ENCODE measurements at places on chromosomes 3 and 15.
A peak's percentile ranks its signal among the peaks of the same experiment; 100 is the strongest.

DNA sequence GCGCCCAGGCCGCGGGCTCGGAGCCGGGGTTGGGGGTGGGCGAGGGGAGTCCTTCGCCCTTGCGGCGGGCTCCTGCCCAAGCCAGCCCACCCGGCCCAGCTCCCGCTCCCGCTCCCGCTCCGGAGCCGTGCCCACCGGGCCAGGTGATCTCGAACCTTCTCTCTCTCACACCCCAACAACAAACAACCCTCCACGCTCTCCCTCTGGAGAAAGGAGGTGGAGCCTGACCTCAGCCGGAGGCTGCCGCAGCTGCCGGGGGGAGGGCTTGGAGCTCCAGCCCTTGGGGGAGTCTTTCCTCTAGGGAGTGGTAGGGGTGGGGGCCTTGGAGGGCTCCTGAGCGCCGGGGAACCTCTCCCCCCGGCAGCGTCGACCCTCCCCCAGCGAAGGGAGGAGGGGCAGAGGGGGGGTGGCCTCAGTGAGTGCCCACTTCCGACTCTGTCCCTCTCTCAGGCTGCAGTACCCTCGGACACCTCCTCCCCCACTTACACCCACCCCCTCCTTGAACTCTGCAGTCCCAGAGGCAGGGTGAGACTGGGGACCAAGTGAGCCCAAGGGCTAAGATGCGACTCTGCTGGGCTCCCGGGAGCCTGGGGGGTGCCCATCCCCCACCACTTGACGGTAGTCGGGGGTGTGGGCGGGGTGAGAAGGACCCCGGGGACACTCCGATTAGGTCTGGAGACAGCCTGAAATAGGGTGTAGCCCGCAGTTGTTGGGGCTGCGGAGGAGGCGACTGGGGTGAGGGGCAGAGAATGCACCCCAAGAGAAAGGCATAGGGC, 4.4 kb upstream of the BAHD1 start:
- no peak overlapping the region for H3K27ac ChIP-seq
- peaks cover 57% of the 10 kb centered on the region for H3K27me3 ChIP-seq
- H3K4me3 ChIP-seq, result peak overlapping the region; percentile 56

DNA sequence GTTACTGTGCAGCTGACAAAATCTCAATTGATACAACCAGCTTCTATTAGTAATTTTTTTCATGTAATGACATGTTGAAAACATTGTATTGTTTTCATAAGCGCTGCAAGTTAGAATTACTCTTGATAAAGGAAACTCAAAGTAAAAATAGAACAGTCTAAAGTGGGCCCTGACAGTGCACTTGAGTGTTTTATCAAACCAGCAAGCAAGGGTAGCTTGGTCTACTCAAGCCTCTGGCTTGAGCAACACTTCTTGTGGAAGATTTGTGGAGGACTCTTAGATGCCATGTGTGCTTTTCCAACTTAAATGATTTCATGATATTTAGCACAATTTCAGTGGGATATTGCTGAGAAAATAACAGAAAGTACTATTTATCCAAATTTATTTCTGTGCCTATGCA, 575.7 kb upstream of the ZNF717 start:
- no peaks in the 10 kb centered on the region for H3K36me3 ChIP-seq
- no peak overlapping the region for H3K27ac ChIP-seq
- no peak for DNase-seq
- H3K4me1 ChIP-seq, result no peaks in the 10 kb centered on the region

GRCh38 chr3:15055019-15055557, 10.0 kb downstream of the MRPS25 start:
- peak overlapping the region; percentile 23 for H3K4me3 ChIP-seq
- DNase-seq, result peak; percentile 33
- H3K4me1 ChIP-seq, result peaks cover 27% of the 10 kb centered on the region
- H3K27ac ChIP-seq, result peak overlapping the region; percentile 89

- peaks cover 9% of the 10 kb centered on the region for H3K27me3 ChIP-seq
- no peak overlapping the region for H3K4me3 ChIP-seq
- H3K36me3 ChIP-seq, result no peaks in the 10 kb centered on the region
- no peak overlapping the region for H3K27ac ChIP-seq
These were observed 16.4 kb upstream of the HCN4 start for GRCh38 chr15:73385205-73385604.

DNA sequence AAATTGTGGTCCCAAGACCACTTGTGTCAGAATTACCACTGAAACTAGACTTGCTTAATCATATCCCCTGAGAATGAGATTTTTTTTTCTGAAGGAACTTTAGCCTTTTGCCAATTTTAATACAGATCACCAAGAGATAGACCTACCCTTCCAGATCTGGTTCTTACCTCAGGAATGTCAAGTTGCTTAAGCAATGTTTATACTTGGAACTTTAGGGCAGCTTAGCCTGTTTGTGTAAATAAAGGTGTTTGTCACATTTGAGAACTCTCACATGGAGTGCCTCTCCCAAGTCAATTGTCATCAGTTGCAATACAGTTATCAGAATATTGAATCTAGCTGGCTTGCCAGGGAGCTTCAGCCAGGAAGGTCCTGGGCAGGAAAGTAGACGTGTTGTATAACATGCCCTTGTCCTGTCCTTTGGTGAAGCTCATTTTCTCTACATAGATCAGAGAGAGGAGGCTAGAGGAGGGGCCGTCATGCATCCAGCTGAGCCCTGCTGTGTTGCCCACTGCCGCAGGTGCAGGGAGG, 3.9 kb downstream of the GPD1L start:
- H3K4me3 ChIP-seq, result no peak overlapping the region
- H3K27me3 ChIP-seq, result no peaks in the 10 kb centered on the region
- H3K36me3 ChIP-seq, result peaks cover 17% of the 10 kb centered on the region
- H3K4me1 ChIP-seq, result peaks cover 61% of the 10 kb centered on the region
- no peak overlapping the region for H3K27ac ChIP-seq

- no peak overlapping the region for H3K27ac ChIP-seq
- H3K36me3 ChIP-seq, result no peaks in the 10 kb centered on the region
These were observed 81.2 kb upstream of the CADPS start for GRCh38 chr3:62956411-62956810.

GRCh38 chr3:36543276-36543997, 163.1 kb downstream of the STAC start:
- no peak overlapping the region for H3K27ac ChIP-seq
- no peaks in the 10 kb centered on the region for H3K36me3 ChIP-seq
- no peak overlapping the region for H3K4me3 ChIP-seq
- no peaks in the 10 kb centered on the region for H3K4me1 ChIP-seq
